Activated CD4-positive, alpha-beta T cell treated with anti-CD3 and anti-CD28 coated beads, Interleukin-2, amount 50 U/mL, for 48 hours (primary cell): ENCODE measurements at places on chromosomes 6 and 20.

GRCh38 chr6:140661691-140662090 lies 1287.2 kb upstream of the CITED2 start:
- no peak for DNase-seq

DNA sequence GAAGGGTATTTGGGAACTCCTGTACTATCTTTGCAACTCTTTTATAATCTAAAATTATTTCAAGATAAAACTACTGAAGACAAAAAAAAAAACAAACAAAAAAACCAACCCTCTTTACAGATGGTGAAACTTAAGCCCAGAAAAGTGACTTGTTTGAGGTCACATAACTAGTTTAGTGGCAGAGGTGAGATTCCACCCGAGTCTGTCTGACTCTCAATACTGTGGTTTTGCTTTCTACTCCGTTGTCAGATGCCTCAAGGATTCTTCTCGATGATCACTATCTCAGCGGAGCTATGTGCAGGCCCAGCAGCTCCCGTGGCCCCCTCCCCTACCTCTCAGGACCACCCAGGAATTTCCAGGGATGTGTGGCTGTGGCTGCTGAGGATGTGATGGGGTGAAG lies 36.1 kb upstream of the KCNB1 start:
- DNase-seq: no peak

DNA sequence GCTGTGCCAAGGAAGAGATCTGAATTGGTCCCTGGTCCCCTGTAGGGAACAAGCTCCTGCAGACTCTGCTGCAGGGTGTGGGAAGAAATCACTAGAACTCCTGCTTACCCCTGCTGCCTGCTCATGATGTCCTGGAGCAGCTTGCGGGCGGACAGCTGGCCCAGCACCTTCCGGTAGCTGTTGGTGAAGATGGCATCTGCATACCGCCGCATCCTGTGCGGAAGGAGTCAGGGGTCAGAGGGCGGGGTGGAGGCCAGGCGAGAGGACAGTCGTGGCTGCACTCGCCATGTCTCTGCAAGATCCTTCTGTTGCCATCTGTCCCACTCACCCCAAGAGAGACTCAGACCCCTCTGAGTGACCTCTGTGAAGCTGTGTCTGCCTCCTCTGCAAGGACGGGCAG lies 5.3 kb downstream of the GHRH start:
- no peak for DNase-seq

- DNase-seq: no peak
These were observed 4.6 kb downstream of the RAET1G start for GRCh38 chr6:149918151-149918905.

DNA sequence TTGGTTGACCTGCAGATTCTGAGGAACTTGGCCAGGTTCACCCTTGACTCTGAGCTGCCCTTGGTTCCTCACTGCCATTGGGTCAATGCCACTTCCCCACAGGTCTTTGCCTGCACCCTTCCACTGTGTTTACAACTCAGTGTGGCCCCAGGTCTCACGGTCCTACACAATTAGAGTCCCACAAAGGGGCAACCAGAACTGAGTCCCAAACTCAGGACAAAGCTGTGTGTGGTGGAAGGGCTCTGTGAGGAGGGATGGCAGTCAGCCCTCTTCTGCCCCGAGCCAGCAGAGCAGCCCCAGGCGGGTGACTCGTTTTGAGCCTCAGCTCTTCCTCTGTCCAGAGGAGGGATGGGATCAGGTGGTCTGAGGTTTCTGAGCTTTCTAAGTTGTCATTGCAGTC lies 69.5 kb downstream of the NPEPL1 start:
- DNase-seq: no peak

DNA sequence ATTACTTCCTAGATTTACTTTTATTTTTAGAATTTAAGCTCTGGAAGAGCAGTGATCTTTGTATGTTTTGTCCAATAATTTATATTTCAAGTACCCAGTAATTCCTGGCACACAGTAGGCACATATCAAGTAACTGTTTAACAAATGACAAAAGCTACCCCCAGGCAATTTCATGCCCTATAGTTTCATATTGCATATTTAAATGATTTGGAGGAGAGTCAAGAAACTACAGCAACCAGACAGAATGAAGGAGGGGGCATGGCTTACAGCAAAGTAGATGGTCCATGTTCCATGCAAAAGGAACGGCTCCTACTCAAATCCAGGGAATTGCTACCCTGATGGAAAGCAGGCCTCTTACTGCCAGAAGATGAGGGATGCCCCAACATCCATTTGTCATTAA lies 113.5 kb downstream of the ARHGAP18 start:
- no peak for DNase-seq

GRCh38 chr6:80304014-80304413 lies 197.5 kb downstream of the BCKDHB start:
- DNase-seq: no peak

GRCh38 chr6:113359155-113360140 lies 497.7 kb upstream of the MARCKS start:
- DNase-seq: no peak
